ENCODE measurements at places on chromosomes 7 and 10.

GRCh38 chr10:132876993-132877431 lies 65.4 kb downstream of the CFAP46 start:
- no peak for DNase-seq

GRCh38 chr10:96369890-96370583 lies 11.2 kb upstream of the OPALIN start:
- DNase-seq, result peak; percentile 34

DNA sequence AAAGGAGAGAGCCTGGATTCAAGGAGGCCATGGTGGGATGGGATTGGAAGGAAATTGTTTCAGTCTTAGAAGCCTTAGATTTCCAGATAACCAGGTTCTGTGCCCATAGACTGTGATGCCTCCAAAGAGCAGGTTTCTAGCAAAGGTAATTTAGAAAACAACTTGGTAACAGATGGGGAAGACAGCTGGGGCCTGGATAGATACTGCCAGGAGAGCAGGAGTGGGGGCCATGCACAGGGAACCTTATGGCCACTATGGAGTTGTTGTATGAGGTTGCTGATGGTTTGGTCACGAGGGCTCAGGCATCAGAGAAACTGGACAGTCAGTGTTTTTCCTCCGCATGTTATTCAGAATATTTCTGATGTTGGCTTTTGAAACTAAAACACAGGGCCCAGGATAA lies 901.9 kb downstream of the LRMDA start:
- no peak for DNase-seq

DNA sequence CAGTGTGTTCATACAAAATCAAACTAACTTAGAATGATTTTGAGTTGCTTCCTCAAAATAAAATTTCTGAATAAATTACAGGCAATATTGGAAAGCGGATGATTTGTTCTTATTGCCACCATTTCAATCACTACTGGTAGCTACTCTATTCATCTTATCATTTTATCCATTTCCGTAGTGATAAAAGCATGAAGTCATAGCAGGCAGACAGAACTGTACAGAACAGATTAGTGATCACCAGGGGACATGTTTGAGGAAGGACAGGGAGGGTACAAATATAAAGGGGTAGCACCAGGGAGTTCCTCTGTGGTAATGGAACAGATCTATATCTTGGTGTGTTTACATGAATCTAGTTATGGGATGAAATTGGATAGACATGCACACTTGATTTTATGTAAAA lies 138.5 kb downstream of the WNT2 start:
- no peak for DNase-seq

DNA sequence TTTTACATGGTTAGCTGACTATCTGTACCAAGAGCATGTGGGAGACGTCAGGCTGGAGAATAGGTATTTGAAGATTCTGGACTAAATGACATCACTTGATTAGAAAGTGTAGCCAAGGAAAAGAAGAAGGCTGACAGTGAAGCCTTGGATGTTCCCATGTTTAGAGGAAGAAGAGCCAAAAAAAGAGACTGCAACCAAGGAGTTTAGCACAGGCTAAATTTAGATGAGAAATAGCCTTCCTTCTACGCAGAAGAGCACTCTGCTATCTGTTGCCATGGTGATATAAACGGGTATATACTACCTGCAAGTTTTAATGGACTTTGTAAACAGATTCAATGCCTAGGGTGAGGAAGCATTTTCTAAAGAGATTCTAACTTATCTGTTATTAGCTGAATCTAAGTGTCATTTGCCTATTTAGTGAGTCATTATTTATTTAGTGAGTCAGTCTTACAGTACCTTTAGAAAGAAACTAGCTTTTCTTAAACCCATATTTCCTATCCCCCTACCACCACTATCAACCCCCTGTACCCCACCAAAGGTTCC lies 69.8 kb downstream of the CDK6 start:
- no peak for DNase-seq

DNA sequence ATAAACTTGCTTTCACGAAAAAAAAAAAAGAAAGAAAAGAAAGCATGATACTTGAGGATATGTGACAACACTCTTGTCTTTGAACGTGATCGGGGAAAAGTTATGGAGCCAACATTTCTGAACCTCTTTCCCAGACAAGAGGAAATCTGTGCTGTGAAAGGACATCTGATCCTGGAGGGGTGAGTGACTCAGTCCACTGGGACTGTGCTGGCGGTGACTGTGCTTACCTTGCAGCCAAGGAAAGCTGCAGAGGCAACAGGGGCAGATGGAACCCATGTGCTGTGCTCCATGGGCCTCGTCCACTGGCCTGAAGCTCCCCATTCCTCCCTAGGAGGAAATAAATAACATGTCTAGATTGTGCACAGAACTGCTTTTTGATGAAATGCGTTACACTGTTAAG lies 116.5 kb upstream of the RAB11FIP2 start:
- no peak for DNase-seq

DNA sequence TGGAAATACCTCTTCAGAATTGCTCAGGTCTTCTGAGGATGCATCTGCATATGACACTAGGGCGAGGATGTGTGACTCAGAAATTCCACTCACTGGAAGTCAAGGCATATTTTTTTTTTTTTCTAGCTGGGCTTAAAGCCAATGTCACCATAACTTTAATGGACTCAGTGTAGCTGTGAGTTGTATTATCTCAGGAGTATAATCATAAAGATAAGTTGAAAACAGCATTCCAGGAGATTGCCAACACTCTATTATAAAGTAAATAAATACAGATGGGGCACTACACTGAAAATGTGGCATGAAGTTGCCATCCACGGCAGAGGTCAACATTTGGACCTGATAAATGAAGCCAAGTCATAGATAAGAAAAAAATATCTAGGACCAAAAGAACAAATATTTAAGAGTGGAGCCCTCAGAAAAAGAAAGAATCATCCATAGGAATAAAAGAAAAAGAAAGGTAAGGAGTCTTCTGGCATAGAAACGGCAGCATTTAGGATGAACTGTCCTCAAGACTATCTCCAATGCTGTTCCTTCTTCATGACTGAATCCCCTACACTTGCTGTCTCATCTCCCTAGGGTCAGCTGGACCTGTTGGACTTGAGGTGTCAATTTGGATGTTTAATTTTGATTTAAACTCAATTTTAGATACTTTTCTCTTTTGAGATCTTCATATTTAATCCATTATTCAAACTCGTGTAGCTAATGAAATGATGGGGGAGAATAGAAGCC lies 72.9 kb upstream of the CAV2 start:
- no peak for DNase-seq

- DNase-seq, result no peak
These were observed 185.8 kb downstream of the USP6NL start for GRCh38 chr10:11425676-11426075.

DNA sequence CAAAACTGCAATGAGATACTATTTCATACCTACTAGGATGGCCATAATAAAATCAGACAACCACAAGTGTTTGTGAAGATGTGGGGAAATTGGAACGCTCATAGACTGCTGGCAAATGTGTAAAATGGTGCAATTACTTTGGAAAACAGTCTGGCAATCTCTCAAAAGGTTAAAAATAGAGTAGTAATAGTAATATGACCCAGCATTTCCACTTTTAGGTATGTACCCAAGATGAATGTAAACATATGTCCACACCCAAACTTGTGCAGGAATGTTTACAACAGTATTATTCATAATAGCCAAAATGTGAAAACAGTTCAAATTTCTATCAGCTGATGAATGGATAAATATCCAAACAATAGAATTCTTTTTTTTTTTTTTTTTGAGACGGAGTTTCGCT lies 731.6 kb upstream of the ANKRD30A start:
- DNase-seq, result no peak

DNA sequence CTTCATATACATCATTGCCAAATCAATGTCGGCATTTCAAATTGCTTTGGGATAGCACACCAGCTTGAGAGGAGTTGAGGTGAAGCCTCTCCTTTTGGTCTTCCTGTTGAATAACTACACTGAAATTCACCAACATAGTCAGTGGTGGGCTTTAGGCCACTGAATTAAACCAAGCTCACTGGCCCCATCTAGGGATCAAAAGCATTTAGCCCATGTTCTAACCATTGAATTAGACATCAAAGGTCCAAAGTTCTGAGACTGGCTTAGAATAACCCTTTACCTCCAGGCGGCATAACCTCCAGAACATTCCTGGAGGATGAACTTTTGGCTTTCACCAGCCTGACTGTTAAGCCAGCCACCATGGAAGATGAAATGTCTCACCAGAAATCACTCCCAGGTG lies 54.6 kb downstream of the BPGM start:
- no peak for DNase-seq

DNA sequence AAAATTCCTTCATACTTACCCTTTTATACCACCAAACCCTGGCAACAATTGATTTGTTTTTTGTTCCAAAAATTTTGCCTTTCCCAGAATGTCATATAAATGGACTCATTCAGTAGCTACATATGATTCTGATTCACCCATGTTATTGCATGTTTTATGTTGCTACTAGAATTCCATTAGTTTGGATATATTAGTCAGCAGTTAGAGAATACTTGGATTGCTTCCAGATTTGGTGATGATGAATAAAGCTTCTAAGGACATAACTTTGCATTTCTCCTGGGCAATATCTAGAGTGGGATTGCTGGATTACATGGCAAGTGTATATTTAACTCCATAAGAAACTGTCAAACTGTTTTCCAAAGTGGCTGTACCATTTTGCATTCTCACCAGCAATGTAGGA lies 806.9 kb downstream of the DNAJB9 start:
- no peak for DNase-seq

DNA sequence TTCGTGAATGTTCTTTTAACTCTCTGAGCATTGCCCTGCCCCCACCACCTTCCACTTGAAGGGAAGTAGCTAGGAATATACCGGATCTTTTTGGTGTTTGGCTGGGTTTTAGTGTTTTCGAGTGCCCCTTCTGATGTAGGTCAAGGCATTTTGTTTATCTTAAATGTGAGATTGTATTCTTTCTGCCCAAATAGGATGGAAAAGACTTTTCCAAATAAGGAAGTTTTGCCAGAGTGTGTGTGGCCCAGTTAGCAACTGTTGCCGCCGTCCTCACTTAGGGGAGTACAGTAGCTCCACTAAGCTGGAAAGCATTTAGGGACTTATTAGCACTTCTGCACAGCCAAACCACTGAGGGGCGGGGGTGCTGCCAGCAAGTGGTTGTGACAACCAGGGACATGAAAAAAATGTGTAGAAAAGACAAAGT lies 29.8 kb upstream of the VCL start:
- no peak for DNase-seq
